ENCODE measurements at places on chromosomes 3 and 15. TPM values are rescaled to one million over a fixed set of nuclear protein-coding genes. Genes with fewer than 3 reads are reported as not detected.

DUOXA2 gene
- polyA plus RNA-seq = not detected

ONECUT1 gene
- polyA plus RNA-seq = 0.21 TPM

DUOX1 gene
- polyA plus RNA-seq = 1.7 TPM

KLHL40 gene
- polyA plus RNA-seq = not detected

TMEM158 gene
- 5.5 TPM for polyA plus RNA-seq

DZIP1L gene
- polyA plus RNA-seq = 12.7 TPM

POPDC2 gene
- polyA plus RNA-seq = 3.8 TPM

SAMD7 gene
- polyA plus RNA-seq = not detected

C3orf85 gene
- 16.6 TPM for polyA plus RNA-seq

TUSC7 gene
- not detected for polyA plus RNA-seq

CD47 gene
- polyA plus RNA-seq = 63.8 TPM

TFDP2 gene
- 82.4 TPM for polyA plus RNA-seq

NSUN3 gene
- polyA plus RNA-seq = 14.4 TPM

FAM107A gene
- polyA plus RNA-seq = 4.0 TPM

MESP2 gene
- 0.28 TPM for polyA plus RNA-seq

ANKRD63 gene
- 0.18 TPM for polyA plus RNA-seq

B4GALT4 gene
- polyA plus RNA-seq = 39.2 TPM

PP2D1 gene
- 0.26 TPM for polyA plus RNA-seq

TRIM59 gene
- polyA plus RNA-seq = 16.2 TPM

FAM43A gene
- polyA plus RNA-seq = 5.9 TPM

ZCWPW2 gene
- 2.5 TPM for polyA plus RNA-seq

PKM gene
- 709 TPM for polyA plus RNA-seq

GNAT1 gene
- not detected for polyA plus RNA-seq

SEMA3F gene
- 70.8 TPM for polyA plus RNA-seq

P2RY12 gene
- polyA plus RNA-seq = 1.5 TPM

REC114 gene
- polyA plus RNA-seq = not detected

WDR93 gene
- polyA plus RNA-seq = 2.3 TPM

Data from right renal cortex interstitium (tissue), 3 donors.